Naive B cell (primary cell): ENCODE measurements at places on chromosomes 3 and 15.

GRCh38 chr3:85524104-85524503, 565.3 kb downstream of the CADM2 start:
- H3K36me3 ChIP-seq, result no peaks in the 10 kb centered on the region
- H3K27ac ChIP-seq, result no peak overlapping the region
- H3K27me3 ChIP-seq, result no peaks in the 10 kb centered on the region
- no peak for DNase-seq
- no peak overlapping the region for H3K4me3 ChIP-seq

GRCh38 chr15:31235311-31236183, 91.1 kb upstream of the KLF13 start:
- DNase-seq, result no peak
- peaks cover 90% of the 10 kb centered on the region for H3K4me1 ChIP-seq

GRCh38 chr3:109994853-109995252, 657.5 kb upstream of the DPPA4 start:
- no peaks in the 10 kb centered on the region for H3K36me3 ChIP-seq
- H3K27me3 ChIP-seq, result no peaks in the 10 kb centered on the region
- no peaks in the 10 kb centered on the region for H3K4me1 ChIP-seq
- DNase-seq, result no peak

GRCh38 chr3:17833786-17834559, 91.5 kb upstream of the TBC1D5 start:
- H3K36me3 ChIP-seq, result no peaks in the 10 kb centered on the region
- H3K27ac ChIP-seq, result no peak overlapping the region
- H3K27me3 ChIP-seq, result no peaks in the 10 kb centered on the region
- H3K4me1 ChIP-seq, result no peaks in the 10 kb centered on the region
- no peak for DNase-seq

- no peak overlapping the region for H3K27ac ChIP-seq
- DNase-seq, result no peak
- no peak overlapping the region for H3K4me3 ChIP-seq
- H3K27me3 ChIP-seq, result peaks cover 6% of the 10 kb centered on the region
These were observed 8.7 kb upstream of the NDUFB4 start for GRCh38 chr3:120587332-120587975.

GRCh38 chr3:143280984-143281383, 161.4 kb downstream of the CHST2 start:
- peaks cover 5% of the 10 kb centered on the region for H3K36me3 ChIP-seq
- DNase-seq, result no peak
- no peaks in the 10 kb centered on the region for H3K27me3 ChIP-seq
- peaks cover 4% of the 10 kb centered on the region for H3K4me1 ChIP-seq

- no peaks in the 10 kb centered on the region for H3K36me3 ChIP-seq
- H3K4me1 ChIP-seq, result no peaks in the 10 kb centered on the region
- no peak overlapping the region for H3K27ac ChIP-seq
- H3K4me3 ChIP-seq, result no peak overlapping the region
- peaks cover 21% of the 10 kb centered on the region for H3K27me3 ChIP-seq
- DNase-seq, result no peak
These were observed 148.4 kb upstream of the ATP11B start for GRCh38 chr3:182644790-182645433.
